Right ventricle myocardium superior (tissue), 1 donor: ENCODE measurements at places on chromosomes 2 and 18.

DNA sequence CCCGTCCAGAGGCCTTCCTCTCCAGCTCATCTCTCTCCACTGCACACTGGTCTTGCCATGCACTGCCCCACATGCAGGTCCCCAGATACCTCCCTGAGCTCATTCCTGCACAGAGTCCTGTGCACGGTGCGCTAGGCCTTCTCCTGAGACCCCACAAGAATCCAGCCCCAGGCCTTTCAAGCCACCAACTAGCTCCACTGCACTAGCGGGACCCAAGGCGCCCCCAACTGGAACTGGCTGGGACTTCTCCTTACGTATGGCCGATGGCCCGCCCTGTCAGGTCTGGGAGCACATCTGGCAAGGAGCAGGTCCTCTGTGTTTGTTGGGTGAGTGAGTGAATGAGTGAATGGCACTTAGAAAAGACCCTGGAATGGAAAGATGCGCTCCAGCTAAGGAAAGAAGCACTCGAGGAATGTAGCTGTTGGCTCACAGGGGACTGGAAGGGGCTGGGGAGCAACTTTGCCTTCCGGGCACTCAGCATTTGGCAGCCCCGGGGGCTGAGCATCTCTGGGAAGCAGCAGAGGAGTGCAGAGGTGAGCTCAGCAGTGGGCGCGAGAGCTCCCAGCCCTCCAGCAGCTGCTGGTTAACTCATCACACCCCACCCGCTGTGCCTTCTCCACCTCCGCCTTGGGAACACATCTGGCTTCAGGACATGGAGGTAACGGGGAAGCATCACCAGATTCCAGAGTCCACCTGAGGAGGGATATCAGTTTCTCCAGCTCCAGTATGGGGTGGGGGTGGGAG, 223.1 kb downstream of the GLI2 start:
- DNase-seq: no peak

- no peak for DNase-seq
Measured at GRCh38 chr2:211429256-211429920, 873.0 kb downstream of the CPS1 start.

DNA sequence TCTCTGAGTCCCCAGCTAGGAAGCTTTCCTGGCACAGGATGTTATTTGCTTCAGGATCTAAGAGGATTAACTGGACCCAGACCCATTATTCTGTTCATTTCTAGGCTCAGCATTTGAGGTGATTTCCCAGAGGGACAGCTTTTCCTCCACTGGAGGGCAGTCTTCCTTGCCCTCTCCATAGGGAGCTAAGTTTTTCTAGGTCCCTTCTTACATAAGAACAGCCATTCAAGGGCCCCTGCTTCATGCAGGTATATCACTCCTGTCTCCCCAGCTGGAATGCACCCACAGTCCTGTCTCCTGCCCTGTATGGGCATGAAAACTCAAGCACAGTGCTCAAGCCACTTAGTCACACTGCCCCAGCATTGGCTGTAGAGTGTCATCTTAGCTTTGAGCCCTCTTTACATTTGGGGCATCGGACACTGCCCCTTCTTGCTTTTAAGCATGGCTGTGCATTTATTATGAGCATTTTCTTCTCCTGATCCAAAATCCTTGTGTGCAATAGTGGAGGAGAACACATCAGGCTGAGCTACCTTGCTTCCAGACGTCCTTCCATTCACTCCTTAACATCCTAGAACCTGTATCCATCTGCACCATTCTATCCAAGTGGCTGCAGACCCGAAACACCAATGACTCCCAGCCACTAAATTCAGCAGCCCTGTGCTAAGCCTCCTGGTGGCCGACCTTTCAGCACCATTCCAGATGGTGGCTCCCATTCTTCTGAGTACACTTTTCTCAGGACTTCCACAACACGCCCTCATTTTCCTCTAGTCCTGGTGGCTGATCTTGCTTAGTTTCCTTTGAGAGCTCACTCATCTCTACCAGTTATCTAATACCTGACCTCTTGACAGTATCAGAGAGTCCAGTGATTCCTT, 80.0 kb downstream of the COPS8 start:
- no peak for DNase-seq

DNA sequence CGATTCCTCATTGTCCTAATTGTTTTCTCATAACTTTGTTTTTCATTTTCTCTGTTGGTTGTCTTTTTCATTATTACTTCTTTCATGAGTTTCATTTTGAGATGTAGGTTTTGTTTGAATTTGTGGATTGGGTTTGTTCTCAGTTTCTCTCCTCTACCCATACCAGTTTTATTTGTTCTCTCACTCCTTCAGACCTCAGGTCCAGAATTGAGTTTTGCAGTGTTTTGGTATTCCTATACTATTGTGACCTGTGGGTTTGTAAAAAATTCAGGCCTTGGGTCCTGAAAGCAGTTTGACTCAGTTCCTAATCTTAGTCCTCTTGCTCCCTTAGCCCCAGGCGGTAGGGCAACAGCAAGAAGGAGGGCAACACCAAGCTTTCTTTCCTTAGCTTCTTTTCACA, 28.3 kb upstream of the UBE2E3 start:
- no peak for DNase-seq

DNA sequence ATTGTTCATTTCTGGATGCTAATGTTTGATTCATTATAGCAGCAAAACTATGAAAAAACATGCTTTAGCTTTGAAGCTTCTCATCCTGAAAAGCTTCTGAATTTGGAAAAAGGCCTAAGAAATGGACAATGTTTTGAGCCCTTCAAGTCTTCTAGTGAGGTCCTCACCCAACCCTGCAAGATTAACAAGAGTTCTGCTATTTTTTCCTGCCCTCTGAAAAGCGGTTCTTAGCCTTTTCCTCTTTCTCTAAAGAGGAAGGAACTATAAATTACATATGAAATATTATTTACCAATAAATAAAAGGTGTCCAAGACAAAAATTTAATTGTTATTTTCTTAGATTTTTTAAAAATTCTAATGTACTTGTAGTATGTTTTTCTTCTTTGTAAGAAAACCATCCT, 19.9 kb upstream of the CDH19 start:
- DNase-seq: no peak

GRCh38 chr2:66575625-66576310, 140.8 kb downstream of the MEIS1 start:
- DNase-seq: no peak

- DNase-seq: no peak
Measured at GRCh38 chr18:31586616-31587015, 5.1 kb upstream of the TTR start.

DNA sequence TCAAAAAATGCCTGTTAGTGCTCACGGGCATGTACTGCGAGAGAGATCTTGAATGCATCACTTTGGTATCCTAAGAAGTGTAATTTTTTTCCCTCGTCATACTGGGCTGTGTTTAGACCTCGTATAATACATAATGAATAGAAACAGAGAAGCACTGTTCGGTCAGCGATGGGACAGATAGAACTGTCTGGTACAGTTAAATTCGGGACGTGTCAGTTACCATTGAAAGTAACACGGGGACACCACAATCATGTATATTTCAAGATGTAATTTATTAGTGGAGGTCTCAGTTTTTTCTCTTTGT, 1.8 kb downstream of the PKP4 start:
- DNase-seq: no peak

- no peak for DNase-seq
Measured at GRCh38 chr2:3127710-3128109, 249.9 kb downstream of the EIPR1 start.

- no peak for DNase-seq
Measured at GRCh38 chr2:52821631-52822030, 946.0 kb upstream of the CHAC2 start.

DNA sequence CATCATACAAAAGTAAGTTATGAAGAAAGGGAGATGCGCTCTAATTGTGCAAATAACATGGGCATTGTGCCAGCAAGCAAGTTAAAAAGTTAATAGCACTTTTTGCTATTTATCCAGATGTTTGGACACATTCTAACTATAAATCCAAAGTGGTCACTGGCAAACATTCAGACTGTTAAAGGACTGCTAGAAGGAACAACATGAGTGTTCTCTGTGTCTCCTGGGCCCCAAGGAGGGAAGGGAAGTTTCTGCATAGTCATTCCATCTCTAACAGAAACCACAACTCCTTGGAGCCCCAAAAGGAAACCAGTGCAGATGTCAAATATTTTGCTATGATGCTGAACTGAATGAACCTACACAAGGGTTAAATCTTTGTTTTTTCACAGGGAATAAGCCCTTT, 213.3 kb upstream of the HNRNPA3 start:
- no peak for DNase-seq

- no peak for DNase-seq
Measured at GRCh38 chr2:11581124-11581796, 47.4 kb downstream of the GREB1 start.

GRCh38 chr2:222707689-222708273, 36.3 kb downstream of the MOGAT1 start:
- DNase-seq: no peak
